ENCODE measurements at places on chromosomes 7 and 10. TPM values are rescaled to one million over a fixed set of nuclear protein-coding genes. Genes with fewer than 3 reads are reported as not detected.
A peak's percentile ranks its signal among the peaks of the same experiment; 100 is the strongest.

- H3K4me1 ChIP-seq: no peaks in the 10 kb centered on the region
- no peaks in the 10 kb centered on the region for H3K36me3 ChIP-seq
- H3K4me3 ChIP-seq: no peak overlapping the region
- no peak overlapping the region for H3K27ac ChIP-seq
These were observed 161.5 kb upstream of the AGR3 start for GRCh38 chr7:17043012-17043877.

GRCh38 chr7:39310699-39311098, 255.5 kb upstream of the YAE1 start:
- H3K27me3 ChIP-seq: no peaks in the 10 kb centered on the region
- H3K36me3 ChIP-seq: no peaks in the 10 kb centered on the region
- no peaks in the 10 kb centered on the region for H3K4me1 ChIP-seq

DNA sequence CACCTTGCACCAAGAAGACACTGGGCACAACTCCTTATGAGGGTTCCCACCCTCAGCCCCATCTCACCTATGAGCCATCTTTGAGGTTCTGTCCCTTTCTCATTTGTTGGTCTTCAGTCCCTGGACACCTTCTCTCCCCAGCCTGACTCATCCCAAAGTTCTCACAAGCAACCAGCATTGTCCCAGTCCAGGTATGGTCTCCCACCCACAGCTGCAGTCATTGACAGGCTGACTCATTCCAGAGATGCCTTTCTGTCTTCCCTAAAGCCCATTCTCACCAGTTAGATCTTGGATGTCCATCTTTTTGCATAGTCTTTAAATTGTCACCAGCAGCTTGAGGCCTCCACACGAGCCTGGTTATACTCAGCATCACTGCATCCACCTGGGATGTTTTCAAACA, 26.7 kb upstream of the BMPR1A start:
- H3K27me3 ChIP-seq: no peaks in the 10 kb centered on the region
- H3K36me3 ChIP-seq: no peaks in the 10 kb centered on the region
- no peaks in the 10 kb centered on the region for H3K4me1 ChIP-seq
- no peak overlapping the region for H3K4me3 ChIP-seq
- no peak overlapping the region for H3K27ac ChIP-seq

DNA sequence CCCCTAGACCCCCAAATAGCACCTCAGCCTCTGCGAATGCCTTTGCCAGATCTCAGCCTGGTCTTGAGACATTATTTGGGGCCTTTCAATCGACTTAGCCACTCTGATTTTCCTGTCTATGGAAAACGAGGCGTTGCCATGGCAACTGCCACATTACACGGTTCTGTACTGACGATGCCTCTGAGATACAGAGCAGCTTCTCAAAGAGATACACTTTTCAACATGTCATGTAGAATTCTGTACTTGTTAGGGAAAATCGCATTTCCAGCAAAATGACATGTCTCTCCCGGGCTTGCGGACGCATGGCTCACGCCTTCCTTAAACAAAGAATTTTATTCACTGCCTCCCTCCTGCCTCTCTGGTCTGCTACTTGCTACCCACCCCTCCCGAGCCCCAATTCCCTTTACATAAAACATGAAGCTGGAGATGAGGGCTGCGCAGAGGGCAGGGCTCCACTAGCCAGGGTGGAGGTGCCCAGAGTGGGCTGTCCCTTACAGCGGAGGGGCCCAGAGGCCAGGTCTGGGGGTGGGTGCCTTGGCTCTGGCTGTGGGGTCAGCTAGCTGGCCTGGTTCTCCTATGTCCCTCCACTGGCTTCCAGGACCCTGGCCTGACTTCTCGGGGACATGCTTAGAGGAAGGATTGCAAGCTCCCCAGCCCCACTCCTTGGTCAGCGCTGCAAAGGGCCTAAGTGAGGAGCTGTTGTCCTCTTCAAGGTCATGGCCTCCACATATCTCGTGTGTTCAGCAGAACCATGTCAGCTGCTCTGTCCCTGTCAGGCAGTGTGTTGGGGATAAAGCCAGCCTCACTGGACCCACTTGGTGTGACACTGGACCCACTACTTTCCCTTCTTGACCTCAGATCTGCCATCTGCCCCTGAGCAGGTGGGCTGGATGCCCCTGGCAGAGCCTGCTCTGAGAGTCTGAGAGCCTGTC, 342.5 kb downstream of the RPS24 start:
- H3K4me1 ChIP-seq: no peaks in the 10 kb centered on the region
- no peak overlapping the region for H3K4me3 ChIP-seq
- no peak for DNase-seq
- H3K27ac ChIP-seq: no peak overlapping the region

DNA sequence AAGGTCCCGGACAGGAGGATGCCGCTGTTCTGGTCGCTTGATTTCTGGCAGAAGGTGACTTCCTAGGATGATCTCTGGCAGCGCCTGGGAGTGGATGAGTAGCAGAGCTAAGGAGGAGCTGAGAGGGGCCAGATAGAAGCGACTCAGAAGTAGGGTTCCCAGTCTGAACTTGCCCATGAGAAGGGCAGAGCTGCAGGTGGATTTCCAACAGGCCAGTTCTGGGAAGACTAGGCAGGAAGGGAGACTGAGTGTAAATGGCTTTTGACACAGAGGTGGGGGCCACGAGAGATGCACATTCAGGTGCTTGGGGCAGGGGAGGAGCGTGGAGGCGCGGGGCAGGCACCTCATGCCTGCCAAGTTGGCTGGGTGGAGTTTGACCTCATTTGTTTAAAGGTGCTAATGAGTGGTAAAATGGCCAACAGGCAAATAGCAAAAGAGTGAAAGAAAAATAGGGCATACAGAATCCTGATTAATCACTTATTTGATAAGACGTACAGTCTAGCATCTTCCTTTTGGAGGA, 58.8 kb downstream of the SHH start:
- H3K27me3 ChIP-seq: no peaks in the 10 kb centered on the region
- H3K27ac ChIP-seq: no peak overlapping the region
- H3K4me1 ChIP-seq: peaks cover 37% of the 10 kb centered on the region
- no peak overlapping the region for H3K4me3 ChIP-seq
- no peak for DNase-seq

- DNase-seq: no peak
- H3K36me3 ChIP-seq: no peaks in the 10 kb centered on the region
- H3K4me1 ChIP-seq: peaks cover 10% of the 10 kb centered on the region
These were observed 68.9 kb downstream of the PHTF2 start for GRCh38 chr7:77867537-77867865.

DNA sequence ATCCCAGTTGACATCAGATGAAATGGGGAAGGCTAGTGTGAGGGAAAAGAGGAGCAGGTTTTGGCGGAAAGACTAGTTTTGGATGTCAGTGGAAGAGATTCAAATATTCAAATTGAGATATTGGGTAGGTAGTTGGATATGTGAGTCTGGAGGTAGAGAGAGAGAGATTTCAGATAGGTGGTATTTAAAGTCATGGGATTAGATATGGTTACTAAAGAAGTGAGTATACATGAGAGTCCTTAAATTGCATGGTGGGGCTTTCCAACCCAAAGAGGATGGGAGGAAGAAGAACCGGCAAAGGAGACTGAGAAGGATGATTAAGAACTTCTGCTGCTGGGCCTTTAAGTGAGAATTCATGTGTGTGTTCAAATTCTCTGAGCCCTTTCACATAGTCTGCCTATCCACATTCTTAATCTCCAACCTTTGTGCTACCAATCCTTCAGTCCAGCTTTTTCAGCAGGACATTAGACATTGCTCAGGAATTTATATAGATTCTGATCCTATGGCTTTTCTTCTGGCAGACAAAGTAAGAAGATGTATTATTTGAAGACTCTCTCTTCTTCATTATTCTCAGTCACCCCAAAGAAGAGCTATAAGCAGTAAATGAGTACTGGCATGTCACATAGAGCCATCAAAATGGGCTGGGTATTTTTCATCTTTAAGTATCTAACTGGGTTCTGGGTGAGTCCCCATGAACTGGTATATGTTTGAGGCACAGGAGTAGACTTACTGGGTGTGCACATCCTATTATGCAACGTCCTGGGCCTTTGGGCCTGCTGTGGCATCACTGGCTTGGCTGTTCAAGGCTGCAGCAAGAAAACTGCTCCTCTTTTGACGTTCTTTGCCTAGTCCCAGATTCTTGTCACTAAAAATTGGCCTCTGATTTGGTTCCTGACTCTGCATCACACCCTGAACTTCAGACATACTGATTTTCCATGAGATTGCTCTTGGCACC, 33.6 kb downstream of the ST7 start:
- DNase-seq: no peak
- no peak overlapping the region for H3K27ac ChIP-seq

GRCh38 chr7:136009488-136010079, 32.4 kb upstream of the MTPN start:
- no peak overlapping the region for H3K4me3 ChIP-seq
- no peak overlapping the region for H3K27ac ChIP-seq
- H3K27me3 ChIP-seq: no peaks in the 10 kb centered on the region
- no peaks in the 10 kb centered on the region for H3K36me3 ChIP-seq
- peak; percentile 70 for DNase-seq

DNA sequence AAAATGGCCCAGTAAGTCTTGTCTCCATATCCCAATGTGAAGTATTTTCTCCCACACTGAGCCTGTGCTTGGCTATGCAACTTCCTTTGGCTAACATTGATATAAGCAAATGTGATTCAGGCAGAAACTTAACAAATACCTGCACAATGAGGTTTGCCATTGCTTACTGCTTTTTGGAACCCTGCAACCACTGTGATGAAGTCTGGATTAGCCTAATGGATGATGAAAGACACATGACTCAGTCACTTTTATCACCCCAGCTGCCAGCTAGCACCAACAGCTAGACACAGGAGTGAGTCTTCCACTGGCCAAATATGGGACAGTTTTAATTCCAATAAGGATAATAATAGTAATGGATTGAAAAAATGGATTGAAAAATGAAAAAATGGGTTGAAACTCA, 854.5 kb downstream of the GRM8 start:
- no peaks in the 10 kb centered on the region for H3K4me1 ChIP-seq
- H3K36me3 ChIP-seq: no peaks in the 10 kb centered on the region
- H3K4me3 ChIP-seq: no peak overlapping the region
- no peak for DNase-seq

- H3K4me1 ChIP-seq: no peaks in the 10 kb centered on the region
- DNase-seq: no peak
- no peak overlapping the region for H3K4me3 ChIP-seq
- no peaks in the 10 kb centered on the region for H3K36me3 ChIP-seq
These were observed 122.3 kb upstream of the GALNT17 start for GRCh38 chr7:71009636-71010035.

DNA sequence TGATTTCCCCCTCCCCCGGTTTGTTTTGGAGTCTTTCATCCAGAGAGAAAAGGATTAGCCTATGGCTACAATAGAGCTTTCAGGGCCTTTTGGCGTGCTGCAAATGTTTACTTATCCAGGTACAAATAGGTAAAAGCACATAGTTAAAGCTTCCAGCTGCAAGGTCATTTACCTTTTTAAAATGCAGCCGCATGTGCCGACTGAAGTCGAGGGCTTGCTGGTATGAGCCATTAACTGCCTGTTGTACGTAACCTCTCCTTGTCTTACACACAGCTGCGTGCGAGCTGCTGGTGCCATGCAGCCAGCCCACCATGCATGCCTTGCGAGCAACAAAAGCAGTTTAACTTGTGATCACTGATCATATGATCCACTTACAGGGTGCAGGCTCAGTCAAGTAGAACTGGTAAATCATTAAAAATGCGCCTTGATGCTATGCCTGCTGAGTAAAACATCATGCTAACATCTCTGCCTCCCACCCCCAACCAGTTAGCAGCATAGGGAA, 866.4 kb downstream of the LRMDA start:
- H3K36me3 ChIP-seq: no peaks in the 10 kb centered on the region
- H3K4me3 ChIP-seq: no peak overlapping the region
- no peak overlapping the region for H3K27ac ChIP-seq

- no peaks in the 10 kb centered on the region for H3K27me3 ChIP-seq
- no peak overlapping the region for H3K4me3 ChIP-seq
- H3K27ac ChIP-seq: no peak overlapping the region
- no peak for DNase-seq
- H3K36me3 ChIP-seq: no peaks in the 10 kb centered on the region
These were observed 124.5 kb upstream of the RHOBTB1 start for GRCh38 chr10:61068471-61068870.

- DNase-seq: peak; percentile 85
- H3K4me3 ChIP-seq: no peak overlapping the region
- no peaks in the 10 kb centered on the region for H3K27me3 ChIP-seq
- peaks cover 49% of the 10 kb centered on the region for H3K36me3 ChIP-seq
- no peak overlapping the region for H3K27ac ChIP-seq
These were observed 26.5 kb downstream of the NUB1 start for GRCh38 chr7:151368136-151368571.

GRCh38 chr10:54800741-54801421, at the start of gene PCDH15:
Gene PCDH15, minus strand, starts transcription at chr10:54801231. Its CDS starts 136,969 bp downstream, at chr10:54664262.
- no peaks in the 10 kb centered on the region for H3K36me3 ChIP-seq
- H3K27ac ChIP-seq: no peak within 1 kb of the TSS
- H3K4me1 ChIP-seq: no peaks in the 10 kb centered on the region
- no peaks in the 10 kb centered on the region for H3K27me3 ChIP-seq

DNA sequence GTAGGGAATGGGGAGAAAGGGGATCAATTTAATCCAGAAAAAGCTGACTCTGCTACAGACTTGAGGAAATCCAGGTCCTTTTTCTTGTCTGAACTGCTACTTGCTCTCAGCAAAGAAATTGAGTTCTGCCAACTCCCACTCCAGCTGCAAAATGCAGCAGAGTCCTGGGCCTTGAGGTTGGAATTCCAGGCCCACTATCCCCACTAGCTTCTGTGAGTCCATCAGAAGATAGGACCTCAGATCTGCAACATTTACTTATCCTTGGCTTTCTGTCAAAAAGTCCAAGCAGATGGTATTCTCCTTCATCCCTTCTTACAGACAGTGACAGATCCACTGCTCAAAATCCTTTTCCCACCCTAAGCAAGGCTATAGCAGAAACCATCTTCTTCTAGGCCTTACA, 219.2 kb downstream of the ARHGAP12 start:
- no peak for DNase-seq
- H3K4me1 ChIP-seq: peaks cover 28% of the 10 kb centered on the region
- no peak overlapping the region for H3K27ac ChIP-seq
- no peaks in the 10 kb centered on the region for H3K27me3 ChIP-seq

DNA sequence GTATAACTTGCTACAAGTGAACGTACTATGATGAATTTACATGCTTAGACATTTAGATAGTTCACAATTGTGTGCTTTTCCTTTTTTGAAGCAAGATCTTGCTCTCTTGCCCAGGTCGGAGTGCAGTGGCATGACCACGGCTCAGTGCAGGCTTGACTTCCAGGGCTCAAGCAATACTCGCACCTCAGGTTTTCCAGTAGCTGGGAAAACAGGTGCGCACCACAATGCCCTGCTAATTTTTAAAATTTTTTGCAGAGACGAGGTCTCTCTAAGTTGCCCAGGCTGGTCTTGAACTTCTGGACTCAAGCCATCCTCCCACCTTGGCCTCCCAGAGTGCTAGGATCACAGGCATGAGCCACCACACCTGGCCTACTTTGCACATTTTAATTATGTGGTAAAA, 1.8 kb downstream of the GPR15LG start:
- H3K4me1 ChIP-seq: peaks cover 36% of the 10 kb centered on the region
- H3K4me3 ChIP-seq: no peak overlapping the region
- no peak overlapping the region for H3K27ac ChIP-seq
- DNase-seq: no peak
- H3K27me3 ChIP-seq: no peaks in the 10 kb centered on the region

Gene PILRA
- total RNA-seq: 9.8 TPM

Gene ABCB1
- total RNA-seq: 21.7 TPM

Gene LRMDA
- total RNA-seq: not detected

Gene PRSS37
- not detected for total RNA-seq

Gene PPP1R3C
- total RNA-seq: not detected

Gene PTTG1IP2
- total RNA-seq: not detected

Gene BTBD16
- total RNA-seq: not detected

Gene TMEM229A
- total RNA-seq: not detected

Gene SLF2
- total RNA-seq: 66.7 TPM

Gene CRPPA
- total RNA-seq: 0.87 TPM

Gene ANKRD2
- not detected for total RNA-seq

Gene TMEM273
- total RNA-seq: 36.0 TPM

Measured in B cell (primary cell).